ENCODE measurements at places on chromosomes 6 and 20.

DNA sequence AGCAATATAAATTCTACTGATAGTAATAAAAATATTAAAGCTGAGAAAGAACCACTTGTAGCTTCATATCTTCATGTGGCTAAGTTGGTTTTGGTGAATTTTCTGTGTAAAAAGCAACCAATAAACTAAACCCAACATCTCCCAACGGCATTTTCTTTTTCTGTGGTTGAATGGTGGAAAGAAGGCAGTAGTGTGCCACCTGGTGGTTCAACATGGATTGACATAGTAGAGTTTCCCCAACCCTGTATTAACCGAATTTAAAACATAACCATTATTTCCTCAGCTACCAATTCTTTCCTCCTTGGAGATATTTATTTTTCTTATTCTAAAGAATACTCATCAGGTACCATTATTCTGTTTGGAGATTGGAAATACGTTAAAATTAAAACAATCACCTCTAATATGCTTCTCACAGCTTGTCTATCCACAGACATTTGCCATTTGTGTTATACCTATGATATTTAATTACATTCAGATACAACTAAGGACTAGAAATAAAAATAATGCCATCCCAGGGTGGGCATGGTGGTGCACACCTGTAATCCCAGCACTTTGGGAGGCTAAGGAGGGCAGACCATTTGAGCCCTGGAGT, 117.1 kb upstream of the EEF1E1 start:
- DNase-seq: no peak

- DNase-seq: no peak
Observed at GRCh38 chr6:151044465-151045441, 179.3 kb downstream of the MTHFD1L start.

GRCh38 chr20:47196091-47197081, 160.1 kb downstream of the ZMYND8 start:
- DNase-seq: no peak

- DNase-seq: no peak
Observed at GRCh38 chr6:31251261-31251660, 20.6 kb downstream of the HLA-C start.

DNA sequence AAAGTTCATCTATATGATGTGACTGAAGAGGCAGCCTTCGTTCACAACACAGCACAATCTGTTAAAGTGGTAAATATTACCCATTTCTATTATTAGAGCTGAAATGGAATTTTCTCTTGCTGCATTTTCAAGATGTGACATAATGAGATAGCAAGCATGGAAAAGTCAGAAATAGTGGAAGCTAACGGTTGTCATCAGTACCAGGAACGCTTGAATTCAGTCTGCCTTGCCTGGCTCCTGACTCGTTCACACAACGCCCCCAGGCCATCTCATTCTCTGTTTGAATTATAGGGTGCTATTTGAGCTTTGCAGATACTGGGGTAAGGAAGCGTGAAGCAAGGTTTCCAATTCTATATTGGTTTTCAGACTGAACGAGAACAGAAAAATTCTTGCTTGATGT, 116.5 kb upstream of the MAP3K7 start:
- DNase-seq: no peak

- peak; percentile 49 for DNase-seq
Observed at GRCh38 chr20:10131732-10132345, 86.8 kb upstream of the SNAP25 start.

GRCh38 chr20:48621376-48622078, 206.3 kb downstream of the PREX1 start:
- DNase-seq: no peak

GRCh38 chr20:20711413-20711812, 1.0 kb downstream of the RALGAPA2 start:
- no peak for DNase-seq

GRCh38 chr6:21163110-21163837, 430.3 kb upstream of the SOX4 start:
- DNase-seq: no peak

Measured in anterior cingulate cortex (tissue), 58 donors.